ENCODE measurements at places on chromosomes 2 and 18.

- no peak for DNase-seq
These were observed 285.6 kb downstream of the SMAD2 start for GRCh38 chr18:47644896-47645295.

GRCh38 chr2:180520206-180520605, 460.2 kb upstream of the UBE2E3 start:
- no peak for DNase-seq

DNA sequence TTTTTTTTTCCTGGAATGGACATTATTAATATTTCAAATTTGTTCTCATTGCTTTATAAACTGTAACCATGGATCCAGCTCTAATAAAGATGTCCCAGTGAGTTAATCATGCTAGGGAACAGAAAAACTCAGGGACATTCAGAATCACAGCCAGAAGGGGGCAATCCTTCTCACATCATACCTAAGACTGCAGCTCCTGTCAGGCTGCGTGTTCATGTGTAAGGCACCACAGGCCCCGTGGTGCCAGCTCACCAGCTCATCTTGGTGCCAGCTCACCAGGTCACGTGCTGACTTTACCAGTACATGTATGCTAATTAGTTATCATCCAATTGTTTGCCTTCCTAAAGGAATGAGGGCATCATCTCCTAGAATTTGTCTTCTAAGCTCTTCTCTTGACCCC, 84.7 kb upstream of the NEDD4L start:
- peak; percentile 57 for DNase-seq

DNA sequence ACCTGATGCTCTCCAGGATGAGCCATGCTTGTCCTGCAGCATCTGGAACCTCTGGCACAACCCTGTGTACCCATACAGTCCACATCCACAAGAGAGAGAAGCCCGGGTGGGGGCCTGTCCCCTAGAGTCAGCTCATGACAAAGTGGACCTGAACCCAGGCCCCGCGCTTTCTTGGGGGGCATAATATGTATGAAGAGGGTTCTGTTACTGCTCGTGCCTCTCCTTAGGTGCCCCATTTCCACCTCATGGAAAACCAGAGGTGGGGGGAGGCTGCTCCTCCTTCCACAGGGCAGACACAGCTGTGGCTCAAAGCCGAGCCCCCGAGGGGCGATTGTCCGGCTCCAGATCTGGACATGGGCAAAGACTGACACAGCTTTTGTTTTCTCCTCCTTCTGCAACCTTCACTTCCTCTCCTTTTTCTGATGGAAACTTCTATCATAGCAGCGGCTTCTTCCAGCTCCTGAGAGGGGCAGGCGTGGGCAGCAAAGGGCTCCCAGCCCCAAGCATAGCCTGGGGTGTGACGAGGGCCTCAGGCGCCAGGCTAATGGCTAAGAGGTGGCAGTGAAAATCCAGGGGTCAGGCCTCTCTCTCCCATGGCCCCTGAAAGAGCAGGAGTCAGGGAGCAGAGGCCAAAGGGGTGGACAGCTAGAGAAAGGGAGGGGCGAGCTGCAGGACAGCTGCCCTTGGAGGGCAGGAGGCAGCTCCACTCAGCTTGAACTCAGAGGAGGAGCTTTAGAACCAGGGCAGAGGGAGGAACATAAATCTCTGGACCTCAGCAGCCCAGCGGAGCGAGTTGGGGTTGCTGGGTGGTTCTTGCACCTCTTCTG, 155.5 kb downstream of the ZFP36L2 start:
- DNase-seq, result no peak

GRCh38 chr2:202102425-202103000, 29.5 kb downstream of the KIAA2012 start:
- DNase-seq, result no peak

DNA sequence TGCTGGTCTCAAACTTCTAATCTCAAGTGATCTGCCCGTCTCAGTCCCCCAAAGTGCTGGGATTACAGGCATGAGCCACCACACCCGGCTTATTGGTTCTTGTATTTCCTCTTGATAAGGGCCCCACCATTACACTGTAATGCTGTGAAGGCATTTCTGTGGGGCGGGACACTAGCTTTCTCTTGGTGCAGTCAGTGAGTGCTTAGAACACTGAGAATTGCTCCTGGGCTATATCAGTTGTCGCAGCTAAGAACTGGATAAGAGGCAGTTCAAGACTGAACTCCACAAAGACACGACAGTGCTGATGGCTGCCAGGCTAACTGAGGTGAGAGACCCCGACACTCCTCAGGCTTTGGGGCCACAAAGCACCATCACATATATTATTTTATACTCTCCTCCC, 2.1 kb downstream of the KHK start:
- DNase-seq, result no peak

DNA sequence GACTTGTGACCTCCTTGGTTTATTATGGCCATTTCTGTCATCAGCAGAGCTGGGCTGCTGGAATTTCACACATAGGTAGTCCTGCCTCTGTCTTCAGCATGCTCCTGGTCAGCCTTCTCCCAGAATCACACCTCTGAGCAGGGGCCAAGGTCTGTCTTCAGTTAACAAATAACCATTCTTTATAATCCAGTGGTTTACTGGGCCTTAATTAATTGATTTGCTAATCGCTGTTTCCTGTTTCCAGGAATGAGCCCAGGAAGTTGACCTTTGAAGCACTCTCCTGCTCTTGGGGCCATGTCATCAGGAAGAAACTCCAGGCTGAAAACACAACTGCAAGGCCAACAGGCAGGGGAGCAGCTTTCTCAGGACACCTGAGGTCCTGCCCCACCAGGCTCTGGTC, 278.5 kb downstream of the SRBD1 start:
- DNase-seq, result no peak

- no peak for DNase-seq
These were observed 131.1 kb downstream of the FAM161A start for GRCh38 chr2:61722800-61723199.

GRCh38 chr2:130303169-130303568, 39.5 kb upstream of the IMP4 start:
- DNase-seq, result no peak

- no peak for DNase-seq
These were observed 30.9 kb downstream of the PRPF40A start for GRCh38 chr2:152686321-152686720.

- DNase-seq, result no peak
These were observed 256.1 kb upstream of the CHAC2 start for GRCh38 chr2:53511549-53511948.

DNA sequence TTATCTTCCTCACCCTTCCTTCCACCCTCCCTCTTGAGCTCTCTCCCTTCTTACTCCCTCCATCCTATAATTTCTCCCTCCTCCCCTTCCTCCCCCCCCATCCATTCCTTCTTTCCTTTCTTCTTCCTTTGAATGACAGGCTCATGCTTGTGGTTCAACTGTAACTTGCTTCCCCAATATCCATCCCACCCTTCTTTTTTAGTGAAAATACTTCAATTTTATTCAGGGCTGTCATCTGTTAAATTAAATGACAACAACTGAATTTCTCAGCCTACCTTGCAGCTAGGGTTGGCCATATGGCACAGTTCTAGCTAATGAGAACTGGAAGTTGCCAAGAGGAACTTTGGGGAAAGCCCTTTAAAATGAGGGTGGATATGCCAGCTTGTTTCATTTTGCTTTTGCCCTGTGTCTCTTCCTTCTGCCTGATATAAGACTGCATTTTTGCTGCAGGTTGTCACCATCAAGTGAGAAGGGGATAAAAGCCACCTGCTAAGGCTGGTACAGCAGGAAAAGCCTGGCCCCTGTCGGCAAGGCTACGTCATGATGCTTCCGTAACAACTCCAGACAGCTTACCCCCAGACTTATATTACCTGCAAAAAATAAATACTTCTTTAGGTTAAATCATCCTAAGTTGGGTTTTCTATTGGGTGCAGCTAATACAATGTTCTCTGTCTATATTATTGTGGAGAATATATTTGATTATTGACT, 121.8 kb downstream of the NXPH2 start:
- no peak for DNase-seq

DNA sequence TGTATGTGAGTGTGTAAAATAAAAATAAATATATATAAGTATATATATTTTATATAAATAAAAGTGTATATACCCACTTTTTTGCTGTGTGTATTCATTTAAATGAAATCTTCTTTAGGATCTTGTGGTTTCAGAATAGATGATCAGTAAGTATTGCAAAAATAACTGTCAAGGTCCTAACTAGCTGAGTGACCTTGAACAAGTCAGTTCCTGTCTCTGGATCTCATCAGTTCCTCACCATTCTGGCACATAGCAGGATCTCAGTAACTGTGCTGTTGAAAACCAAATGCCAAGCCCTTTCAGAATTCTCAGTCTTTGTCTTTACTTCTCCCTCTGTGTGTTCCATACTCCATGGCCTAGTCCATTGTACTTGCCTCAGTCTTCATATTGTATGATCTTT, 115.3 kb upstream of the CXCR4 start:
- DNase-seq, result no peak

All from left colon (tissue), 2 donors.